ENCODE measurements at places on chromosomes 16 and 17.

DNA sequence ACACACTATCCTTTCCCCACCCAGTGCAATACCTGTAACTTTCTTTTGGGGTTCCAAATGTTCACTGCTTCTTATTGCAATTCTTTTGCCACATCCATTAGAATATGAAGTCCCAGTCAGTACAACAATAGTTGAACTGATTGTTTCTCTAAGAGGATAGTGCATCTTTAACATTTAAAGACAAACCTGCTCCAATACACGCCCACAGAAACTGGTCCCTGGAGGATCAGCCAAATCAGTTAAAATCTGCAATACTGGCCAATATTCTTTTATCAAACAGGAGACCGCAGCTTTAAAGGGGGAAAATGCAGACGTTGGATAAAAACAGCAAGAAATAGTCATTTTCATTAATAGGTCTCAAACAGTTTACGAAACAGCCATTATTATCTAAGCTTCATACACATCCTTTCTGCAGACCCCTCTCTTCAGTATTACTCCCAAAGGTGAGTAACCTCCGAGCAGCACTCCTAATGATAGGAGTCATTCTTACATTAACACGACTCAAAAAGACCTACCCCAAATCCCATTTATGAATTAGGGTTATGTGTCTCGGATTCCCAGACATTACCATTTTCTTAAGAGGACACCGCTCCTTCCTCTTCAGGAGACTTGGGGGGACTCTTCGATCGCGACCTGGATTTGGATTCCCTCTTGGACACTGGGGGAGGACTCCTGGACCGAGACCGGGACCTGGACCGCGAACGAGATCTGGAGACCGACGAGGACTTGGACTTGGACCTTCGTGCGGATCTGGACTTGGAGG lies 1.4 kb downstream of the SRSF2 start:
- no peak for DNase-seq

DNA sequence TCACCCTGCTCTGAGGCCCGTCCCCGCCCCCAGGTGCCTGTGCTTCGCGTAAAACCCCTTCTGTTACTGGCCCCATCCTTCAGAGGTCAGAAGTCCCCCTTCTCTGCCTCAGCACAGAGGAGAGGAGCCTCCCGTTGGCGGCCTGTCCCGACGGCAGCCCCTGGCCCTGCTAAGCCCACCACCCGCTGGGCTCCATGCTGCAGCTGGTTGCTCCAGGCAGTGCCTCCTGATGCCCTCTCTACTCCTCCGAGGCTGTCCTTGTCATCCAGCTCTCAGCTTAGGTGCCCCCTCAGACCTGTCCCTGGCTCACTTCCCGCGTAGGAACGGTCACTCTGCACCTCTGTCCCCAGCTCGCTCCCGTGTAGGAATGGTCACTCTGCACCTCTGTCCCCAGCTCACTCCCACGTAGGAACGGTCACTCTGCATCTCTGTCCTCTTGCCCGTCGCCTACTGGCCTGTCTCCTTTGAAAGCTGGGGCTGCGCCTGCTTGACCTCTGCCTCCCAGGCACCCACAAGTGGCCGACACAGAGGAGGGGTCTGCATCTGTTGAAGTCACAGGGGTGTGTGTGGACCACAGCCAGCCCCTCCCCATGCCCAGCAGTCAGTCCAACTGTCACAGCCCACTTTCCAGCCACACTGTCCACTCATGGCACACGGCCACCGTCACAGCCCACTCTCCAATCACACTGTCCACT lies 31.7 kb upstream of the ZC3H18 start:
- DNase-seq, result peak; percentile 35

DNA sequence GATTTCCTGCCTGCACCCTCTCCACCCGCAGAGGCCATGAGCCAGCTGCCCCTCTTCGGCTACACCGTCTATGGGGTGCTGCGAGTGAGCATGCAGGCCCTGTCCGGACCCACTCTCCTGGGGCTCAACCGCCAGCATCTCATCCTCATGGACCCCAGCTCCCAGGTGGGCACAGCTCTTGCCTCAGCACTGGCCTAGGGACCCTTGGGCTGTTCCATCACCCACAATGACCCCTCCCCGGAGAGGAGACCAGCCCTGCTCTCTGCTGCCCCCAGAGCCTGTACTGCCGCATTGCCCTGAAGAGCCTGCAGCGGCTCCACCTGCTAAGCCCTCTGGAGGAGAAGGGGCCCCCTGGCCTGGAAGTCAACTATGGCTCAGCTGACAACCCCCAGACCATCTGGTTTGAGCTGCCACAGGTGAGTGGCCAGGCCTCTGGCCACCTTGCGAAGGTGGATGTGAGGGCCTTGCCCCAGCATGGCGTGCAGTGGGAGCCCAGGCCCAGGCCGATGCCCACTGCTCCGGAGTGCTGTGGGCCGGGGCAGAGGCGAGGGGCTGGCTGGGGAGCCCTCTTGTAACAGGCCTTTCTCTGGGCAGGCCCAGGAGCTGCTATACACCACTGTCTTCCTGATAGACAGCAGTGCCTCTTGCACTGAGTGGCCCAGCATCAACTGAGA lies 7.3 kb upstream of the SMIM5 start:
- peak; percentile 10 for DNase-seq

- no peak for DNase-seq
Measured at GRCh38 chr16:19746561-19746960, 28.5 kb downstream of the IQCK start.

DNA sequence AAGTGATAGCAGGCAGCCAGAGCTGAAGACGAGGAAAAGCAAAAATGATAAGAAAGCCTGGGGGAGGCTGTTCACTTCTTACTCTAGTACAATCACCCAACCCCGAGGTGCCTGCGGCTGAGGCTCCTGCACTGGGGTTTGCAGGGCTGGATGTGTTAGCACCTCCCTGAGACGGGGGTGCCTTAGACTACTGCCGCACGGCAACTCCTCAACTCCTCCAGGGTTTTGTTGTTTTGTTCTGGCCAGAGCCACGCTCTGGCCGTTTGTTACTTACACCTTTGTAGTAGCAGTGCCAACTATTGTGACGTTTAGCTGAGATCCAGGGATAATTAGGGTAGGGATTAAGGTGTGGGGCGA lies 51.5 kb downstream of the LDHD start:
- no peak for DNase-seq

- no peak for DNase-seq
Measured at GRCh38 chr17:21297026-21297520, 12.6 kb downstream of the MAP2K3 start.

DNA sequence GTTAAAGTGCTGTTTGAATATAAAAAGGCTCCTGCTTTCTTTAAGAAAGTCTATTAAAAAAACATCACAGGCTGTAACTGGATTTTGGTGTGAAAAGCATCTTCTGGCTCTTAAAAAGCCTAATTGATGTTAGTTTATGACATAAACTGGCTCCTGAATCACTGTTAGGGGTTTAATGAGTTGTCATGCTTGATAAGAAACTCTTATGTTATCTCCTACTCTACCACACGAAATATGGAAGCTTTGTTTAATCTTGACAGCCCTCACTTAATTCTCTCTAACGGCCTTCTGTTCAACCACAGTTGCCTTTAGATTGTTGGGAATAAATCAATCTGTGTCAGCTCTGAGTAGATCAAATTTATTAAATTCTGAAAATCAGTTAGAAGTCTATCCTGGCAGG lies 51.5 kb downstream of the CPPED1 start:
- no peak for DNase-seq

GRCh38 chr16:31385680-31386079 lies 7.5 kb upstream of the ITGAD start:
- no peak for DNase-seq

DNA sequence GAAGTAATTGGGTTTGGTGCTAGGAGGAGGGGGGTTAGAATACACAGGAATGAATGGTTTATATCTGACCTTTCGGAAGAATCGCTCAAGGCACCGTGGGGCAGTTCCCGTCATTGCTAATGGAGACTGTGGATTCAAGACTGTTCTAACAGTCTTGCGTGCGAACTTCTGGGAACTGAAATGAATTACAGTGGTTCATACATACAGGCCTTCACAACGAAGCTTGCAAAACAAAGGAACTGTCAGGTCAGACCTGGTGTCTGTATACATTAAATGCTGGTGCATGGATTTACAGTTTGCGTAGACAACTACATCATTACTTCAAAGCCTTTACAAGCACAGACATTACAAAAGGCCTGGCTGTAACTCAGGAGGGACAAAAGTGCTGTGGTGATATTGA lies 983.9 kb downstream of the CDH11 start:
- no peak for DNase-seq

- DNase-seq, result no peak
Measured at GRCh38 chr17:2218426-2218825, 85.2 kb downstream of the SMG6 start.

Data from right cardiac atrium (tissue), 5 donors.